ENCODE measurements at places on chromosomes 4 and X. TPM values are rescaled to one million over a fixed set of nuclear protein-coding genes. Genes with fewer than 3 reads are reported as not detected.

- DNase-seq: no peak
Observed at GRCh38 chr4:52259978-52260377, 208.9 kb downstream of the SPATA18 start.

Gene KLHL13
- not detected for total RNA-seq

DNA sequence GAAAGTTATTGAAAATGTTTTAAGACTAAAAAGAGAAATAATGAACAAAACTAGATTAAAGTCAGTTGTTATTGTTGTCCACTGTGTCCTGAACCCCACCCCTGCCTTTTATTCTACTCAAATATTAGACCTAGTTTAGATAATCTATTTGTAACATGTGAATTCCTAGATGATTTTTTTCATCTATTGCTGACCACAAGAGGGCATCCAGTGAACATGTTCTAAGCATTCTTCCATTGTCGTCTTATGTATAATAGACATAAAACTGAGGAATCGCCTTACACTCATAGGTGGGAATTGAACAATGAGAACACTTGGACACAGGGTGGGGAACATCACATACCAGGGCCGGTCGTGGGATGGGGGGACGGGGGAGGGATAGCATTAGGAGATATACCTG is 36.4 kb upstream of the HPRT1 start:
- peak; percentile 20 for DNase-seq

Gene IL2
- total RNA-seq: not detected

Gene POF1B
- total RNA-seq: not detected

DNA sequence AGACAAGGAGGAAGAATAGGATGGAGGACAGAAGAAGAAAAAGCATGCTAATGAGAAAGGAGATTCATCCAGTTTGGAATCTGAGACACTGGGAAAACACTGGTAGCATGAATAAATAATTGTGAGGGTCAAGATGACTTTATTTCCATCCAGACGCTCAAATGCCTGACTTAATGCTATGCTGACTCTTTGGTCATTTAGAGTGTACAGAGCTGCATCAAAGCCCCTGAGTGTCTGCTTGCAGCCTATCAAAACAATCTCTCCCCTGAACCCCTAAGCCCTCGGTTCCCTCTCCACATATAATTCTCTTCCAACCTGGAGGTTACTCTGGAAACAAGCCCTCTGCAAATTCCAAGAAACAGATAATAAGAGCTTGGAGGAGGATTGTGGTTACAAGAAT is 208.8 kb downstream of the MAGEB17 start:
- no peak for DNase-seq

Gene SSX1
- total RNA-seq: not detected

Gene GPRIN3
- total RNA-seq: 0.21 TPM

DNA sequence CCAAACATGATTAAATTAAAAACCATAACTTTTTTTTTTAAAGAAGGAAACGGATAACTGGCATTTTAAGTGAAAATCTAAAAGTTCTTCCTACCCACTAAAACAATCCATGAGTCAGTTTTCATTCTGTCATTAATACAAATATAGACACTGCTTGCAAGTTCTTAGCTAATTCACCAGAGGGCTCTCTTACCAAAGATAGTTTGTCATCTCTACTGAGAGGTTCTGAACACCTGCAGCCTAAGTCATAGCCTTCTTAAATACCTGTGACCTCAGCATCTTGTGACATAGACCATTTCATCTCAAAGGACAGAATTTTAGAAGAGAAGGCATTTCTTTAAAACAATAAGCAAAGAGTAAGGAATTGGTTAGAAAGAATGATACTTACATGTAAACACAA is 65.3 kb upstream of the FAM120C start:
- peak; percentile 18 for DNase-seq

DNA sequence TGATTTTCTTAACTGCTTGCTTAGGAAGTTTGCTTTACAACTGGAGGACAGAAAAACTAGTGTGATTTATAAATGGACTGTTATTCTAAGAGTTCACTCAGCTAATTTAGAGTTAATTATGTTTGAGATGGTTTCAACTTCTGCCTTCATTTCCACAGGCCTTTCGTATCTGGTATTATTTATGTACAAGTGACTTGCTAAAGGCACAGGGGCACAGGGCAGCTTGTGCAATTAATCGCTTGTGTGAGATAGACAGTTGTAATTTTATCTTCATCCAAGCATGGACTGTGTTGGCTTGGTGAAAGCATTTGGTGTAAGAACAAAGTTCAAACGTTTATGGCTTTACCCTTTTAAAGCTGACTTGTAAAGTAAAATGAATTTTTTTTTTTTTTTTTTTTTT is 38.3 kb downstream of the GPAT3 start:
- no peak for DNase-seq

Gene RTL9
- total RNA-seq: 0.31 TPM

Gene L1CAM
- 86.4 TPM for total RNA-seq

- DNase-seq: peak; percentile 43
Observed at GRCh38 chr4:169079942-169080827, 70.1 kb upstream of the CBR4 start.

Gene P2RY4
- total RNA-seq: not detected

GRCh38 chrX:2401201-2401589 is 99.6 kb downstream of the DHRSX start:
- no peak for DNase-seq

Gene MCUB
- total RNA-seq: 15.1 TPM

DNA sequence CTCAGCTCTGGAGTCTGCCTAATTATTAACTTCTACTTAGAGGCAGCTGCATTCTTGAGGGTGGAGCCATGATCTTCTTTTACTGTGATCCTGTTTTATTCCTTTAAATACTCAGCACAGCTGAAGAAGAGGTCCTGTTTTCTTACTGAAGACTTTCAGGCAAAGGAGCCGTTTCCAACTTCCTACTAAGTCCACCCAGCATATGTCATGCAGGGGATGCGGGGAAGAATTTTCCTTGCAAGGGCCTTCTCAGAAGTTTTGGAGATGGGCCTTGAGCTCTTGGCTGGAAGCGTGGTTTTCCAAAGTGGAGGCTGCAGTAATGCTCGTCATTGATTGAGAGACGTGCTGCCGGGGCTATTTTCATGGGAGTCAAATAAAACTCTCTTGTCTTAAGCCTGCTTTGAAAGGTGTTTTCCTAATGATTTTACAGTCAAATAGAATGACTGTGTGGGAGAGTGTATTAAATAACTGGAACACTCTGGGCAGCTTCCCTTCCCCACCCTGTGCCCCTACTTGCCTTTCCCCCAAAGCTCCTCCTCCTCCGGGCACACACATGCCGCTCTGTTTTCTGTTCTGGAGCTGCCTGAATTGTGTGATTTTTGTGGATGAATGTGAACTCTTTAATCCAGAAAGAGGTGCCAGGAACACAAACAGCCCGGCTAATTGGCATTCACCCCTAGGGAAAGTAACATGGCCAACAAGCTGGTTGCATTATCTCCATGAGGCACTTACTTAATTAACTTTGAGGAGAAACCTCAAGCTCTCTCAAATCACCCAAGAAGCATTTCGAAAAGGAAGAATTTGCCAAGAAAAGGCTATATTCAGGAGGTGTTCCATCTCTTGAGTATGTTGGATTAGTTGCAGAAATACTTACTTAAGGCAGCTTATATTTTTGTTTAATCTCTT is 28.1 kb downstream of the FGF2 start:
- no peak for DNase-seq

Gene HSFX4
- not detected for total RNA-seq

Gene GPR173
- 2.1 TPM for total RNA-seq

DNA sequence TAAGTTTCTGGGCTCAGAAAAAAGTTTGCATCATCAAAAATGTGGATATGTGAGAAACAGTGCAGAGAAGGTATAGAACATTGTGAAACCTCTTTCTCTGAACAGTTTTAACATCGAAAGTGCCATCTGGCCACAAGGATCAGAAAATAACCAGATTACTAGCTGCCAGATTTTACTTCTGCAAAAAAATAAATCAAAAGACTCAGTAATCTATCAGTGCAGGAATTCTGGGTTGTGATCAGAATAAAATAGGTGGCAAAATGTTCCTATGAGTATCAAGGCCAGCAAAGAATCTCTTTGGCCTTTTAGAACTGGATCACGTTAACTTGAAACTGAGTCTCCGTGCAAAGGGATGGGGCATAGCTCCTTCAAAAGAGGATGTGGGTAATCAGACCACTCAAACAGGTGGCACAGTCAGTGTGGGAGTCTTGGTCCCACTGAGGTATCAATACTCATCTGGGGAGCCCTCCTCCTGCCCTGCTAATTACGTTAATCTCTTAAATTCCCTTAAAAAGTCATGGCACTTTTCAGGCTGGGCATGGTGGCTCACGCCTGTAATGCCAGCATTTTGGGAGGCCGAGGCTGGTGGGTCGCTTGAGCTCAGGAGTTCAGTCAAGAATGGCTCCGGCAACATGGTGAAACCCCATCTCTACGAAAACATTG is 26.7 kb upstream of the RBM47 start:
- no peak for DNase-seq

Gene F11
- not detected for total RNA-seq

Gene ZMAT1
- 1.2 TPM for total RNA-seq

GRCh38 chrX:140342410-140342809 is 162.5 kb downstream of the SOX3 start:
- no peak for DNase-seq

Gene SLC10A4
- total RNA-seq: not detected

DNA sequence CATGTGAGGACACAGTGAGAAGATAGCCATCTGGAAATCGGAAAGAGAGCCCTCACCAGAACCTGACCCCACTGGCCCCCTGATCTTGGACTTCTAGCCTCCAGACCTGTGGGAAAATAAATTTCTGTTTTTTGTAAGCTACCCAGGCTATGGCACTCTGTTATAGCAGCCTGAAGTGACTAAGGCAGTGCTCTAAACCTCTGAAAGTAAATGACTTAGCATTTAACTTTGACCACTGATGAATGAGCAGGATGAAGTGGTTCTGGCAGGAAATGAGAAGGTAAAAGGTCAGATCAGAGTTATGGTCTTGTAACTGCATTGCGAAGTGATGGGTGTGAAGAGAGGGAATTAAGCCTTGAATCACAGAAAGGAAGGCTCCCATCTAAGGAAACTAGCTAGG is 17.0 kb downstream of the GPAT3 start:
- DNase-seq: peak; percentile 81

Gene ZNF630
- total RNA-seq: 0.30 TPM

DNA sequence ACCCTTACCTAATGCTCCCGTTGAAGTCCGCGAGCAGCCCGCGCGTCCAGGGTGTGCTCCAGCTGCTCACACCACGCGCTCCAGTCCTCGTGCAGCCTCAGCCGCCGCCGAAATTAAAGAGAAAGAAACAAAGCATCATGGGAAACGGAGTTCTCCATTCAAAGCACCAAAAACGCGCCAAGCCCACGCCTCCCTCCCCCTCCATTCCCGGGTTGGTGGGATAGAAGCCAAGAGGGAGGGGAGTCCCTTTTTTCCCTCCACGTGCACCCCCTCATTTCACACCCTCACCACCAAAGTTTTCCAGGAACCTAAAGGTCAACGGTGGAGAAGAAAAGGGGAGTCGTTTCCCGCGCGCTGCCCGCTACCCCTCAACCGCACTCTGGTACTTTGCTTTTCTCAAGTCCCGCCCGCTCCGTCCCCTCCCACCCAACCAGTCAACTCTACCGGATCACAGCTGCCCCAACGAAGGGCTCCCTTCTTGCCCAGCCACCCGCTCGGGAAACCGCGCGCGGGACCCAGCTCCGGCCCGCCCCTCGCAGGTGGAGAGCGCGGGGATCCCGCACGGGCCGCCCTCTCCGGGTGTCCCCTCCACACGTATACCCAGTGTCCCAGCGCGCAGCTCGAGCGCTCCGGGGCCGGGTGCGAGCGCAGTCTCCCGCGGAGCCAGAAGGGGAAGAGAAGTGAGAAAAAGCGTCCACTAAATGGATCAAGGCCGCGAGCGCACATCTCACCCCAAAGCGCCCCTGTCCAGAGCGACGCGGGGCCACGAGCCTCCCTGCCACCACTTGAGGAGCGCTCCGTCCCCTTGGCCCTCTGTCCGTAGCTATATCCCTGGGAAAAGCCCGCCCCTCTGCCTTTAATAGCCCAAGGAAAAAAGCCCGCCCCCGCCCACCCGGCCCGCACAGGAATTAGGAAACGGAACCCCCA is 65.1 kb upstream of the CCDC160 start:
- DNase-seq: no peak

GRCh38 chr4:73308286-73308685 is 49.7 kb upstream of the ANKRD17 start:
- peak; percentile 49 for DNase-seq

GRCh38 chrX:131812847-131813825 is 210.0 kb upstream of the STK26 start:
- DNase-seq: no peak

DNA sequence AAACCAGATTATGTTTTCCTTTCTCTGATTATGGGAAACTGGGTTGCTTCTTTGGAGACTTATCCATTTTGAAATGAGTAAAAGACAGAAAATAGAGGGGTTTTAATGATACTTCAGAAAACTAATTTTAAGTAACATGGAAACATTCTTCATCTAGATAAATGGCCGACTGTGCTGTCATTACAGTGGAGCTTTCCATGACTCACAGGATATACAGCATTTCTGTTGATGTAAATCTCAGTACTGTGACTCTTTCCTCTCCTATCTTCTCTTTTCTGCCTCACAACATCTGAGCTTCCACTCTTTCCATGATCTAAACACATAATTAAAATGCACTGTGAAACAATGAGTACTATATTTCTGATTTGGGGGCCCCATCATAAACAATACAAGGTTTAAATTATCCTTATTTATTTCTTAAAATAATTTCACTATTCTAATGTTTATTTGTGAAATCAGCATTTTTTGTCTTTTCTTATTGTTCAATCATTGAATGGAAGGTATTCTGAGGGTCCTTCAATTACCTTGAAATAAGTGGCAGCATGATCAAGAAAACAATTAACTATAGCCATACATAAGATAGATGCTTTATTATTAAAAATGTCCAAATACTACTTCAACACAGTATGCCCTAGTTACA is 19.3 kb downstream of the SEC24D start:
- peak; percentile 59 for DNase-seq

DNA sequence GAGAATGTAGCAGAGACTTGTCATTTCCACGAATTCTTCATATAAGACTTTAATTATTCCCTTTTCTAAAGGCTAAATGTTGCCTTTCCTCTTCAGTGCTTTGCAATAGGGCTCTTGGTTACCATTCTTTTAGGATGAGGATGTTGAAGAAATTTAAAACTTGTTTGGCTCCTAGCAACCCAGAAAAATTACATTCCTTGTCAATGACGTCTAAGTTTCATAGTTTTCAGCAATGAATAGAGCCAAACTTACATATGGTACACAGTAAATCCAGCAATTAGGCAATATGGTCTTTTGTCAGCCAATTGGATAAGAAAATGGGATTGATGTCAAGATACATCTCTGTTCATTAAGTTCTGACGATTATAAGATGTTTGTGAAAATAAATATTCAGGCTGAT is 1639.6 kb upstream of the PCDH10 start:
- DNase-seq: peak; percentile 36

DNA sequence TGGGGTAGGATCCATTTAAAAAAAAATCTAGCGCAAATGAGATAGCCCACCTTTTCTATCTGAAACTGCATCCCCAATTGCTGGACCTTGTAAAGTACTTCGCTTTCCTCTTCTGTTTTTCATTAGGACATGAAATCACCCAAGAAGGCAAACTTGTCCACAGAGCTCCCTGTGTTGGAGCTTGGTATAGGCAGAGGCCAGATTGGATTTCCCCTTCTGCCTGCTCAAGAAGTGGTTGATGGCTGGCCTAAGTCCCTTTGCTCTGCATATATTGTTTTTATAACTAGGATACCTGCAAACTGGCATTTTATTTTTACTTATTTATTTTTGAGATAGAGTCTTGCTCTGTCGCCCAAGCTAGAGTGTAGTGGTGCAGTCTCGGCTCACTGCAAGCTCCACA is 28.4 kb downstream of the RNF4 start:
- no peak for DNase-seq

Gene MAML3
- 1.1 TPM for total RNA-seq

Gene SLC2A9
- 1.3 TPM for total RNA-seq

GRCh38 chrX:135454816-135455215 is 33.1 kb downstream of the SMIM10L2A start:
- DNase-seq: no peak

Data from HFFc6 (cell line).